Nephron progenitor cell (in vitro differentiated cells): ENCODE measurements at places on chromosomes 12 and 14.

DNA sequence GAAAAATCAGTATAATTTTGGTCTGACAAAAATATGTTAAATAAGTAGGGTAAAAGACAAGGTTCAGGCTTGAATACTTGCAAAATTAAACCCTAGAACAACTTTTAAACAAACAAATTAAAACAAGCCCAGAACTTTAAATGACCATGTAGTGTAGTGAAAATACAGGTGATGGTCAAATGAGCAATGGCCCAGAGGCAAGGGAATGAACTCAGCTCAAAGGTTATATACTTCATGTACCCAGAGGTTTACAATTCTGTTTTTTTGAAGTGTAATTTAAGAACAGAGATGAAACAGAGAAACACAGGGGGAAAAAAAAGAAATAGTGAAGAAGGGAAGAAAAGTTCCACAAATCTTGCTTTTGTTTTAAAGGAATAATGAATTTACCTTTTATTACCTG lies 949.2 kb downstream of the TRHDE start:
- DNase-seq: no peak

DNA sequence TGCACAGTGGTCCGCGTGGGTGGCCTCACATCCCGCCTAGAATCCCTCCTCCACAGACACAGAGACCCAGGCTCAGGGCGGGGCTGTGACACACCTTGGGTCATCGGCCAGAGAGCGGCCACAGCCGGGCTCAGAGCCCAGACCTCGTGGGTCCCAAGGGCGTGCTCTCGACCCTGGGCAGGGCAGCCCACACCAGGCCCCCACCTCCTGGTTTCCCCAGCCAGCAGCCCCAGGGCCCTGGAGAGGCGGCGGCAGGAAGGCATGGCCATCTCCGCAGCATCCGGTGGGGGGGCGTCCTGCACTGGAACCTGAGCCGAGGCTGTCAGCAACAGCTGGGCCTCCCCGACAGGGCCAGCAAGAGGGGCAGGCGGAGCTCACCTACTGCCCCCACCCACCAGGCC lies 15.2 kb downstream of the JAG2 start:
- peak; percentile 42 for DNase-seq

- DNase-seq: peak; percentile 33
Measured at GRCh38 chr12:9364224-9365176, 156.3 kb upstream of the PZP start.

GRCh38 chr12:124469193-124469888 lies 98.1 kb downstream of the NCOR2 start:
- no peak for DNase-seq

- no peak for DNase-seq
Measured at GRCh38 chr14:105495101-105495989, 4.3 kb downstream of the TEDC1 start.

- no peak for DNase-seq
Measured at GRCh38 chr12:88062474-88062873, 33.3 kb upstream of the C12orf50 start.

GRCh38 chr12:6452245-6452943 lies 552 bp downstream of the TAPBPL start:
- peak; percentile 14 for DNase-seq

DNA sequence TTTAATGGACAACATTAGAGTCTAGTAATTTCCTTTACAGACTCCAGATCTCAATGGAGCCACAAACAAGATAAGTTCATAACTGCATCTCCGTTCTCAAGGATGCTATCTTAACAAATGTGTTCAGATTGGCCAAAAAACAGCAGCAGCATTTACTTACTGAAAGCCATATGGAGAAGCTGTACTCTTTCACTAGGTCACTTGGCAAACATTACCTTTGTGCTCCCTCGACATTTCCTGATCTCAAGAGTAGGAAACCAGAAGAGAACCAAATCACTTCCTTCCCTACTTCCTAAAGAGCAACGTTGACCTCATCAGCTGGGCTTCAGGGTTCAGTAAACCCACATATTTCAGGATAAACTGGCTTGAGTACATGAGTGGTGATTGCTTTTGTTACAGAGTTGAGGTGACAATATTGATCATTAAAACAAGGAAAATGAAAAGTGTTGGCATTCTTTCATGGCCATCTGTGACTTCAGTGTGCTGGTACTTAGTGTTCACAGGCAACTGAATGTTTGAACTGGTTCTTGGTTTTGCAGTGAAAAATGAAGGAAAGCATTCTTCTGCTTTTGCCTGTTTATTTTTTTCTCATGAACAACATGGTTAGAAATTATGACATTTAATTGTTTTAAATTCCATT lies 449.6 kb downstream of the TMEM117 start:
- no peak for DNase-seq

GRCh38 chr14:62745496-62745895 lies 299.8 kb downstream of the KCNH5 start:
- DNase-seq: no peak

GRCh38 chr12:115135800-115136211 lies 451.8 kb upstream of the TBX3 start:
- peak; percentile 18 for DNase-seq

DNA sequence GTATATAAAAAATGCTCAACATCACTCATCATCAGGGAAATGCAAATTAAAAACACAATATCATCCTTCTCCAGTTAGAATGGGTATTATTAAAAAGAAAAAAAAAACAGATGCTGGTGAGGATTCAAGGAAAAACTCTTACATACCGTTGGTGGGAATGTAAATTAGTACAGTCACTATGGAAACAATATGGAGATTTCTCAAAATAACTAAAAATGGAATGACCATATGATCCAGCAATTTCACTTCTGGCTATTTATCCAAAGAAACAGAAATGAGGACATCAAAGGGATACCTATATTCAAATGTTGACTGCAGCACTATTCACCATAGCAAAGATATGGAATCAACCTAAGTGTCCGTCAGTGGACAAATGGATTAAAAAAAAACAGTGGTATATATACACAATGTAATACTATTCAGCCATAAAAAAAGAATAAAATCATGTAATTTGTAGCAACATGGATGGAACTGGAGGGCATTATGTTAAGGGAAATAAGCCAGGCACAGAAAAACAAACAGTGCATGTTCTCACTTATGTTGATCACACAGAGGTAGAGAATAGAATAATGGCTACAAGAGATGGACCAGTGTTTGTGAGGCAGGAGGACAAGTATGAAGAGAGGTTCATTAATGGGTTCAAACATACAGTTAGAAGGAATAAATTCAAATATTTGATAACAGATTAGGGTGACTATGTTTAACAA lies 14.4 kb upstream of the PRR4 start:
- no peak for DNase-seq

GRCh38 chr12:73418541-73418940 lies 1119.1 kb upstream of the ATXN7L3B start:
- no peak for DNase-seq

GRCh38 chr14:83300476-83301064 lies 1766.9 kb upstream of the SEL1L start:
- no peak for DNase-seq

DNA sequence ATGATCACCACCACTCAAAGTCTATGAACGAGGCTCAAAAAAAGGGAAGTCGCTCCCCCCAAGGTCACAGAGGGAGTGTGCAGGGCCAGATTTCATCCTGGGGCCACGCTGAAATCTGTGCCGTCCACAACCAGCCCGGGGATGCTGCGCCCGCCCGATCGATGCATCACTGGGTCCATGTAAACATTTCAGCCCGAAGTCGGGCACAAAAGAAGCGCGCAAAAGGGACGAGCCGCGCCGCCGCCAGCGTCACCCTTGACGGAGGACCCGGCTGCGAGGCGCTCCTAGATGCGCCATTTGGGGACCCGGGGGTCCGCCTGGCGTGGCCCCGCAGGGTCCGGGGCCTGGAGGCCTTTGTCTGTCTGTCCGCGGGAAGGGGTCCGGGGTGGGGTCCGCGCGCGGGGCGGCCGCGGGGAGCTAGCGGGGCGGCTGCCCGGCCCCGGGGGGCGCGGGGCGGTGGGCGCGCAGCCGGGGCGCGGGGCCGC lies 503 bp downstream of the FBXO21 start:
- peak; percentile 56 for DNase-seq

GRCh38 chr12:43655586-43655985 lies 103.0 kb downstream of the PUS7L start:
- DNase-seq: no peak

DNA sequence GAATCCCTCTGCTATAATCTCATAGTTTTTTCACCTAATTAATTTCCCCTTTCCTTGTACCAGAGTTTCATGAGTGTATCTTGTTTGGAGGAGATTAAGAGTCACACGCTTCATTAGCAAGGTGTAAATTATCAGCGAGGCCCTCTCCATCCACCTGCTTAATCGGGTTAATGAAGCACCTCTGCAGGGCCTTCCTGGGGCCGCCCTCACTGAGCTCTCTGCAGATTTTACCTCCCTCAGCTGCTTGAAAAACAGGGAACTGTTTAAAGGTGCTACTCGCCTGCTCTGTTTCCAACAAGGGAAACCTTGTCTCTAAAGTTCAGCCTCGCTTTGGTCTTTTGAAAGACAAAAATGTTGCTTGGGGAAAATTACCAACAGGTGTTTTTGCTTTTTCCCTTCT lies 35.8 kb downstream of the OTX2 start:
- DNase-seq: no peak

DNA sequence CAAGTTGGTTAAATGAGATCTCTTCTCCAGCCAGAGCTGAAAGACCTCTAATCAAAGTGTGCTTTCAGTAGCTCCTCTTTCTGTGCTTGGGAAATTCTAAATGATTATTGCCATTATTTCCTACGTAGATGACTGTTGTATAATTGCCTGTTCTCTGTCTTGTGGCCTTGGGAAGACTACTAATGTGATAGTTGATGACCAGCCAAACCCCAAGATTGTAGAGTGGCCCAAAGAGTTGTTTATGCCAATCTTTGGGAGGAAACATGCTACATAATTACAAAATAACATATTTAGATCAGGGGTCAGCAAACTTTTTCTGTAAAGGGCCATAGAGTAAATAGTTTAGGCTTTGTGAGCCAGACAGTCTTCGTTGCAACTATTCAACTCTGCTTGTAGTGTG lies 135.1 kb upstream of the DIO2 start:
- DNase-seq: no peak

DNA sequence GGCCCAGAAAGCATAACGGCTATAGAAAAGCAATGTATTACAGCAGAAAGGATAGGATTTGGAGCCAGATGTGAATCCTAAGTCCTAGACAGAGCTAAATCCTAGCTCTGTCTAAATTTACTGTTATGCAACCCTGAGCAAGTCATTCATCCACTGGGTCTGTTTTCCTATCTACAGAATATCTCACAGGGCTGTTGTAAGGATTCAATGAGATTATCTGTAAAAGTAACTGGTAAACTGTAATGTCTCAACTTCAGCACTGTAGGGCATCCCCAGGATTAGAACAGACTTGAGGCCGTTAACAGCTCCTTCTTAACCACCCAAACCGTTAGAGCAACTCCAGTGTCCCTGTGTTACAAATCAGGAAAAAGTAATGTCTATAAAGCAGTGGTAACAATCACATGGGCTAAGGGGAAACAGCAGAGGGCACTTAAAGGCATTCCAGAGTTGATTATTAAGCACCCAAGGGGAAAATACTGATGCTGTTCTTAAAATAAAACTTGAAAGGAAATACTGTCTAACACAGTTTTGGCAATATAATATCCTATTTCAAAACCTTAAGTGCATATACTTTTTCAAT lies 10.1 kb downstream of the GMFB start:
- DNase-seq: no peak
